ENCODE measurements at places on chromosomes 6 and 20. TPM values are rescaled to one million over a fixed set of nuclear protein-coding genes. Genes with fewer than 3 reads are reported as not detected.
A peak's percentile ranks its signal among the peaks of the same experiment; 100 is the strongest.

GRCh38 chr6:128648022-128648598, 127.7 kb upstream of the PTPRK start:
- no peaks in the 10 kb centered on the region for H3K4me1 ChIP-seq
- H3K27ac ChIP-seq = no peak overlapping the region
- no peak for DNase-seq
- no peaks in the 10 kb centered on the region for H3K36me3 ChIP-seq

DNA sequence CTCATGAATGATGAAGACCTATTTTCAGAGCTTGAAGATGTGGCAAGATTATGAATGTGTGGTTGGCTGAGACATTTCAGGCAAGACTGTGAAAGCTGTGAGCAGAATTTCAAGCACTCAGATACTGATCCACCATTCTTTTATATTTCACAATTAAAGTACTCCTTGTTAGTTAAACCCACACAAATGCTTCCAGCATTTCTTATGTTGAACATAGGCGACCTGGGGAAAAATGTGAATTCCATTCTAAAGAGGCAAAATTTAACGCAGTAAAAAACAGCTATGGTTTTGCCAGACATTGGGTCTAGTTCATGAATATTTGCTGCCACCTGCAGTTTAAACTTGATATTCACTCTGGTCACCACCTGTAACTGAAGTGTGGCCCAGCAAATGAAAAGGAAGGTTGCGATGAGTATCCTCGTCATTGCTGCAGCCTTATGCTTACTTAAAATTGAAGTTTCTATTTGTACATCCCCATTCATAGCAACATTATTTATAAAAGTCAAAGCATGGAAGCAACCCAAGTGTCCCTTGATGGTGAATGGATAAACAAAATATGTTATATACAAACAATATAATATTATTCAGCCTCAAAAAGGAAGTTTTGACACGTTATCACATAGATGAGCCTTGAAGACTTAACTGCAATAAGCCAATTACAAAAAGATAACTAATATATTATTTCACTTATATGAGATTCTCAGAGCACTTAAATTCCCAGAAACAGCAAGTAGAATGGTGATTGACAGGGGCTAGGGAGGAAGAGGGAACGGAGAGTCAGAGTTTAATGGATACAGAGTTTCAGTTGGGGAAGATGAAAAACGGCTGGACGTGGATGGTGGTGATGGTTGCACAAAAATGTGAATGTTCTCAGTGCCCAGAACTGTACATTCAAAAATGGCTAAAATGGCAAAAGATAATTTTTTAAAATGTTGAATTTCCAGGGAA, 32.4 kb upstream of the FAM184A start:
- H3K36me3 ChIP-seq = no peaks in the 10 kb centered on the region
- no peak for DNase-seq
- no peaks in the 10 kb centered on the region for H3K4me1 ChIP-seq
- H3K27ac ChIP-seq = no peak overlapping the region
- no peak overlapping the region for H3K4me3 ChIP-seq

DNA sequence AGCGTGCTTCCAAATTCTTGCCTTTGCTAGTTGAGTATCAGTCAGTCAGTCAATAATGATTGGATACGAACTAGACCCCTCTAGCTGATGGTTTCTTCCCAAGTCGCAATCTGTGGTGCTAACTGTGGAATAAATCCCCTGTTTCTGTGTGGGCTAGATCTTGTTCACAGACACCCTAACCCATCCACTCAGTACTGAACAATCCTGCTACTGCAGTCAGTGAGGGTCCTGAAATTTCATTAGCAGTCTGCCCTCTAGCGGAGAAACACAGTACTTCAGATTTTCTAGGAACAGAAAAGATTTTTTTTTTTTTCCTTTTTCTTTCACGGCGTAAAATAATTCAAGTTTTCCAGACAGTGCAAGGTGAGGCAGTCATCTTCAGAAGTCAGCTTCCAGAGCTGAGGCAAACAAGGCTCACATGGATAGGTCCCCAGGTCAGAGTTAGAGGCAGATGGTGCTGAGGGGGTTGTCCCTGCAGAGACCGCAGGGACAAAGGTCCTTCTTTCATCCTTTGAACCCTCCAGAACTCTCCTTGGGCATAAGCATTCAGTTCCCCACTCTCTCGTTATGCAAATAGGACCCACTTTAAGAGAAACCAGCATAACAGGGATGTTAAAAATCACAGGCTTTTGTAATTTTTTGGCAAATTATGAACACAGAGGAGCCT, 119.6 kb downstream of the SCML4 start:
- no peaks in the 10 kb centered on the region for H3K27me3 ChIP-seq
- no peaks in the 10 kb centered on the region for H3K4me1 ChIP-seq
- DNase-seq = no peak
- H3K27ac ChIP-seq = peak overlapping the region; percentile 34

GRCh38 chr6:136669299-136669699, 119.1 kb upstream of the MAP7 start:
- no peaks in the 10 kb centered on the region for H3K27me3 ChIP-seq
- peaks cover 4% of the 10 kb centered on the region for H3K36me3 ChIP-seq
- no peak overlapping the region for H3K27ac ChIP-seq
- H3K4me3 ChIP-seq = no peak overlapping the region
- no peaks in the 10 kb centered on the region for H3K4me1 ChIP-seq

DNA sequence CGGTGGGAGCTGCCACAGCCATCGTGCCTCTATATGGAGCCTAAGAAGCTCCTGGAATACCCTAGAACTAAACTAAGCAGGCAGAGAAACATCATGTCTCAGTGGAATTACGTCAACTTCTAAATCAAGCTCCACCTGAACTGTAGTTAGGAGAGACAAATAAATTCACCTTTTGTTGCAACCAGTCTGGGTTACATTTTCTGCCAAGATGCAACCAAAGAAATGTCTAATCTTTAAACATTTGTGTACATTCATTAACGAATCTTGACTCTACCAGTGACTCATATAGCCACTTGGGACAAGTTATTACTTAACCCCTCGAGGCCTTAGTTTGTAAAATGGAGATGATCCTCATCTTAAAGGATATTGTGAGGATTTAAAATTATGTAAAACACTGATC, 8.9 kb downstream of the PTPRK start:
- H3K36me3 ChIP-seq = no peaks in the 10 kb centered on the region
- no peak overlapping the region for H3K4me3 ChIP-seq
- no peak for DNase-seq

DNA sequence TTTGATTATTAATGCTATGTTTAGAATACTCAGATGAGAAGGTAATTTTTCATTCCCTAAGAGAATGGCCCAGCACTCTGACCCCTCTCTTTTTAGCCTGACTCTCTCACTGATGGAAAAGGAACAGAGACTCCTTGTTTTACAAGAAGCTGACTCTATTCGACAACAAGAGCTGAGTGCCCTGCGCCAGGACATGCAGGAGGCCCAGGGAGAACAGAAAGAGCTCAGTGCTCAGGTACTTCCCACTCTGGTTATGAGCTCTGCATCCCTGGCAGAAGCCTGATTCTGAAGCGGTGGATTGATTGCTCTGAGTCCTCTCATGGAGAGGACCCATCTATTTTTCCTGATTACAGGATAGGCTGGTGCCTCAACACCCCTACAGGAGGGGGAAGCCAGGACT, 33.0 kb downstream of the C20orf173 start:
- H3K27ac ChIP-seq = no peak overlapping the region
- no peak overlapping the region for H3K4me3 ChIP-seq
- no peaks in the 10 kb centered on the region for H3K27me3 ChIP-seq
- H3K36me3 ChIP-seq = peaks cover 48% of the 10 kb centered on the region

DNA sequence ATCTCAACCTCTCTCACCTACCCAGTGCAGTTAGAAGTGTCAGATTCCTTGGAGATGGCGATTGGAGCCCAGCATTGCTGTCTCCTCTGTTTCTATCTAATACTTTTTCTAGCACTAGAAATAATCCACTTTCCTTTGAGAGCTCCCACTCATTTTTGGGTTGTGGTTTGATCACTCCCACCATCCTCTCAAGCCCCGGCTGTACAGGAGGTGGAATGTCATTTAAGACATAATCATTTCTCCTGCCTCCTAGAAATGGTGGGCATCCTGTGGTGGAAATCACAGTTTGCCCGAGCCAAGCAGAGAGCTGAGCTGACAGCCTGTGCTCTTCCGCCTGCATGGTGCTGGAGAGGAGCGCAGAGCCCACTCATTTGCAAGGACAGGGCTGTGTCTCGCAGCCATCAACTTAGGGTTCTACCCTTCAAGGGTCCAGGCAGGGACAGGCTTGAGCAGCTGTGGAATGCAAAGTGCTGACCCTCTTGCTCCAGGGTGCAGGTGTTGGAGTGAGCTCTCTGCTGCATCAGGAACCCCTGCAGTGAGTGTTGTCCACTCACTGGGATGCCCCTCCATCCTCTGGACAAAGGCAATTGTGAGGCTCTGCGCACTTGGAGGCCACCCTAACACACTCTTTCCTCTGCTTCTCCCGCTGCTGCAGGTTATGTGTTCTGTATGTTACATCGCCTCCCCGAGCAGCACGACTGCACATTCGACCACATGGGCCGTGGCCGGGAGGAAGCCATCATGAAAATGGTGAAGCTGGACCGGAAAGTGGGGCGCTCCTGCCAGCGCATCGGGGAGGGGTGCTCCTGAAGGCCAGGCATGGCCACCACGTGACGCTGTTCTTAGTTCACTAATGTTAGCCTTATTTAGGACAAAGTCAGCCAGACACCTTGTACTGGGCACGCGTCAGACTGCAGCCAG, 332.3 kb downstream of the ZFAND3 start:
- H3K36me3 ChIP-seq = peaks cover 26% of the 10 kb centered on the region
- DNase-seq = no peak
- H3K4me1 ChIP-seq = no peaks in the 10 kb centered on the region
- no peaks in the 10 kb centered on the region for H3K27me3 ChIP-seq
- H3K27ac ChIP-seq = no peak overlapping the region

GRCh38 chr20:33299111-33299603, 16.1 kb downstream of the BPIFB1 start:
- no peak overlapping the region for H3K4me3 ChIP-seq
- no peaks in the 10 kb centered on the region for H3K36me3 ChIP-seq
- H3K27me3 ChIP-seq = no peaks in the 10 kb centered on the region
- no peak overlapping the region for H3K27ac ChIP-seq
- H3K4me1 ChIP-seq = no peaks in the 10 kb centered on the region

DNA sequence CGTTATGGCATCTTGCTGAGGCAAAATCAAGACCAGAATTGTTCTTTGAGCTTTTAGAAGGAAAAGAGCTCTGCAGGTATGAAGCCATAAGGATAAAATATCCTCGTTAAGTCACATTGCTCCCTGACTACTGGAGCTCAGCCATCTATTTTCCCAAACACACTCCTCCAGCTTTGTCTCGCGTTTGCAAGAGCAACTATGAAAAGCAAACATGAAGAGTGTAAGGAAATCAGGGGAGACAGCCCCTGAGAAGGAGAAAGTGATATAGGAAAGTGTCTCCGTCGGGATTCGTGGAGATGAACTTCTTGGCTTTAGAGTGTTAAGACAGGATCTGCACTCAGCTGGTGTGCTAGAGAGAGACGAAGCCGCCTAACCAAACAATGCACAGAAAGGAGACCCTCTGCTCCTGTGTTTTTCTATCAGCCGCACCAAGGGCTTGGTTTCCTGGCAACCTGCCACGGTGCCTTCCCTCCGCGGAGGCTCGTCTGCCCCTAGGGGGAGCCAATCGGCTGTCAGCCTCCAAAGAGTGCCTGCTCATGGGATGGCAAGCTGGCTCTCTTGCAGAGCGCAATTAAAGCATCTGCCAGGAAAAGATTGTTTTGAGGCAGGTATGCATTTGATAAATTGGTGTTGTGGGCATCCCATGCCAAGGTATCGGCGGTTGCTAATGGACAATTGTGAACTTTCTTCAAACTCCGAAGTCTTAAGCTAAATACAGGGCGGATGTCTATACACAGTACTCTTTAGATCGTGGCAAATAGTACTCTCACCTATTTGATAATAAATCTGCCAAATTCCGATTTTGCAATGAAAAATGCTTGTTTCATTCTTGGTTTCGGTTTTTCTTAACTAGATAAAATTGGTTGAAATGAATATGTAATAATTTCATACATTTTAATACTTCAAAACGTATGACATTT, 603.2 kb downstream of the RNF144B start:
- H3K36me3 ChIP-seq = no peaks in the 10 kb centered on the region
- no peaks in the 10 kb centered on the region for H3K4me1 ChIP-seq
- no peaks in the 10 kb centered on the region for H3K27me3 ChIP-seq
- no peak overlapping the region for H3K4me3 ChIP-seq
- H3K27ac ChIP-seq = no peak overlapping the region
- no peak for DNase-seq

GRCh38 chr20:50632701-50633100, 58.6 kb downstream of the RIPOR3 start:
- no peak overlapping the region for H3K27ac ChIP-seq
- no peaks in the 10 kb centered on the region for H3K4me1 ChIP-seq
- H3K36me3 ChIP-seq = no peaks in the 10 kb centered on the region
- no peak for DNase-seq
- H3K27me3 ChIP-seq = no peaks in the 10 kb centered on the region
- H3K4me3 ChIP-seq = no peak overlapping the region

- H3K4me3 ChIP-seq = no peak overlapping the region
- DNase-seq = no peak
- H3K27ac ChIP-seq = no peak overlapping the region
- H3K4me1 ChIP-seq = no peaks in the 10 kb centered on the region
- H3K27me3 ChIP-seq = no peaks in the 10 kb centered on the region
Measured at GRCh38 chr6:149242883-149243282, 74.6 kb upstream of the TAB2 start.

DNA sequence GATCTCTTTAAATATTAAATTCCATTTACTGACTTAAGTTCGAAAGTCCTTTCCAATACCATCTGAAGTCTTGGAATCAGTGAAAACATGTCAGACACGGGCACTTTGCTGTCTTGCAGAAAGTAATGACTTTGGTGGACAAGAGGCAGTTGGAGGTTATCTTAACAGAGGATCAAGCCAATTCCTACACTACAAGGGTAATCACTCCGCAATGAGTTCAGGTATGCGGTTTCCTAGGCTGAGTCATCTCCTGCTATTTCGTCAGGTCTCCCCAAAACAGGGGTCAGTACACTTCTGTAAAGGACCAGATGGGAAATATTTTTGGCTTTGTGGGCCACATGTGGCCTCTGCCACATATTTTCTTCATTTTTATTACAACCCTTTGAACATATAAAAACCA, 656.6 kb downstream of the KIF16B start:
- no peaks in the 10 kb centered on the region for H3K36me3 ChIP-seq
- no peaks in the 10 kb centered on the region for H3K4me1 ChIP-seq
- DNase-seq = no peak
- no peaks in the 10 kb centered on the region for H3K27me3 ChIP-seq
- no peak overlapping the region for H3K4me3 ChIP-seq

GRCh38 chr20:34940081-34940481, 15.5 kb downstream of the GSS start:
- no peaks in the 10 kb centered on the region for H3K4me1 ChIP-seq
- H3K27me3 ChIP-seq = no peaks in the 10 kb centered on the region
- H3K27ac ChIP-seq = no peak overlapping the region
- DNase-seq = no peak

DNA sequence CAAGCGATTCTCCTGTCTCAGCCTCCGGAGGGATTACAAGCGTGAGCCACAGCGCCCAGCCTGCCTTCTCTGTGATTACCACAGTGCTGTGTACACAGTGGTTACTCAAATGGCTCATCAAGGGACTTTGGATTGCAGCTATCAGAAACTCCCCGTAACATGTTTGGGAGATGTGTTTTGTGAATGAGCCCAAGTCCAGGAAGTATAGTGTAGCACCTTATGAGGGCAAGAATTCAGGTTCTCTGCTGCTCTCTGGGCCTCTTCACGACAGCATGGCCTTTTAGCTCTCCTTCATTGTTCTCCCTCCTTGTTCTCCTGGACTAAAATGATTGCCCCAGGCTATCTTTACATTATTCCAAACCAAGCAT, 34.1 kb upstream of the RPL7L1 start:
- no peak overlapping the region for H3K27ac ChIP-seq
- H3K36me3 ChIP-seq = no peaks in the 10 kb centered on the region
- H3K27me3 ChIP-seq = no peaks in the 10 kb centered on the region

The PSMB9 gene
- 87.0 TPM for total RNA-seq

The C6orf52 gene
- not detected for total RNA-seq

The TEAD3 gene
- total RNA-seq = 0.13 TPM

Data from naive thymus-derived CD4-positive, alpha-beta T cell (primary cell).